ENCODE measurements at places on chromosomes 5 and 9. TPM values are rescaled to one million over a fixed set of nuclear protein-coding genes. Genes with fewer than 3 reads are reported as not detected.

- no peak overlapping the region for H3K27ac ChIP-seq
- H3K4me3 ChIP-seq, result no peak overlapping the region
- H3K27me3 ChIP-seq, result no peaks in the 10 kb centered on the region
- H3K4me1 ChIP-seq, result no peaks in the 10 kb centered on the region
- no peaks in the 10 kb centered on the region for H3K36me3 ChIP-seq
- no peak for DNase-seq
Measured at GRCh38 chr5:64487283-64487682, 18.5 kb upstream of the RGS7BP start.

DNA sequence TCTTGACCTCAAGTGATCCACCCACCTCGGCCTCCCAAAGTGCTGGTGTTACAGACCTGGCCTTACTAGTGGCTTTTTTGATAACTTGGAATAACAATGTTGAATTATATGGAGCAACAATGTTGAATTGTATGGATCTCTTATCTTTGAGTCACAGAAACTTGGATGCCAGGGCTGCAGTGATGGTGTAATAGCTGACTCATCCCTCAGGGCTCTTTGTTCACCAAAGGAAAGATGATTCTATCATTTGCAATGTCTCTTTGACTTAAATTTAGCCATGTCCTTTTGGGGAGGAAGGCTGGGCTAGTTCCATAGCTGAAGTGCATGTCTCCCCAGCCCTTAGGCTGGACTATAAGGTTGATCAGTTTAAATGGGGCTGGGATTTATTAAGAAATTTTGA, 172.3 kb downstream of the PDZD2 start:
- no peaks in the 10 kb centered on the region for H3K36me3 ChIP-seq
- no peak overlapping the region for H3K4me3 ChIP-seq
- no peak for DNase-seq
- H3K27ac ChIP-seq, result no peak overlapping the region
- H3K27me3 ChIP-seq, result no peaks in the 10 kb centered on the region

GRCh38 chr5:143573568-143574170, 170.2 kb upstream of the NR3C1 start:
- H3K36me3 ChIP-seq, result no peaks in the 10 kb centered on the region
- H3K27ac ChIP-seq, result no peak overlapping the region
- no peaks in the 10 kb centered on the region for H3K4me1 ChIP-seq
- no peak for DNase-seq
- no peak overlapping the region for H3K4me3 ChIP-seq
- H3K27me3 ChIP-seq, result no peaks in the 10 kb centered on the region

DNA sequence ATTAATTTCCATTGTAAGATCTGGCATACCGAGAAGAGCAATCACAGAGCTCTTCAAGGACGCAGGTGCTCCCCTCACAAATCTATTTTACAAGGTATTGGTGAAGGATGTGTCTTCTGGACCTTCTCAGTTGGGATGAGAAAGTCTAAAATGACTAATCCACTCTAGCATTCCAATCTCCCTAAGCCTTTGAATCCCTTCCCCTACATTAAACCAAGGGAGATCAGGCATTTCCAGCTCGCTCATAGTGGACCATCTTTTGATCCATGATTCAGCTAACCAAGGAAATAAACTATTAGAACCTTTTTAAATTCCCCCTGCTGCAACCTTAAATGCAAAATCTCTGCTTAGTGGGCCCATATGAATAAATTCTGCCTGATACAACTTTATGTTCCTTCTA, 95.9 kb upstream of the FBN2 start:
- H3K27ac ChIP-seq, result no peak overlapping the region
- no peaks in the 10 kb centered on the region for H3K27me3 ChIP-seq
- H3K36me3 ChIP-seq, result no peaks in the 10 kb centered on the region
- H3K4me3 ChIP-seq, result no peak overlapping the region

The NMUR2 gene
- total RNA-seq, result 0.15 TPM

The LCN15 gene
- not detected for total RNA-seq

The NUDT12 gene
- 9.2 TPM for total RNA-seq
